ENCODE measurements at places on chromosomes 5 and 9.

GRCh38 chr5:40796487-40796889 lies 1.7 kb downstream of the PRKAA1 start:
- DNase-seq = no peak

GRCh38 chr5:43006424-43007202 lies 33.5 kb downstream of the ANXA2R start:
- peak; percentile 18 for DNase-seq

DNA sequence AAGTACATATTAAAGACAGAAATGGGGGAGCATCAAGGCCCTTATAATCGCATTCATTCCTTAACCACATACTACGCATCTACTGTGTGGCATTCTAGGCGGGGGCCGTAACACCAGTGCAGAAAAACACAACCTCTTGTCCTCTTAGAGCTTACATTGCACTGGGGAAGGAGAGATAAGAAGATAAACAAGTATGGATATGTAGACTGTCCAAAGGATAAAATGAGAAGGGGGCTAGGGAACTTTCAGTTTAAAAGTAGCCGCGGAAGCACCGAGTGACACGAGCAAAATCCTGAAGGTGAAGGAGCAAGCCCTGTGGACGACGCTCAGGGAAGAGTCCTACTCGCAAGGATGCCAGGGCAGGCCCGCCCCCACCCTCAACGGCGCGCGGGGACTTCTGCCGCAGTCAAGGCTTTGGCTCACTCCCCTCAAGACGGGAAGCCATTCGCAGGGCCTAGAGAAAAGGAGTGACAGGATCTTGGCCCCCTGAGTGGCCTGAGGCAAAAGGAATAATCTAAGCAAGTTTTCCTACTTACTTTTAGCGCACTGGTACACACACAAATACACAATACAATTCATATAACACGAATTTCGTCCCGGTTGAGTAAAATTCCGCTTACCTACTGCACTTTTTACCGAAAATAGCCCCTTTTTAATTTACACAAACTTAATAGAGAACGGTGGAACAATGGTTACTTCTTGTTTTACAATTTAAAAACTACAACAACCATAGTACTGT lies 1.3 kb upstream of the NIPBL start:
- peak; percentile 45 for DNase-seq

DNA sequence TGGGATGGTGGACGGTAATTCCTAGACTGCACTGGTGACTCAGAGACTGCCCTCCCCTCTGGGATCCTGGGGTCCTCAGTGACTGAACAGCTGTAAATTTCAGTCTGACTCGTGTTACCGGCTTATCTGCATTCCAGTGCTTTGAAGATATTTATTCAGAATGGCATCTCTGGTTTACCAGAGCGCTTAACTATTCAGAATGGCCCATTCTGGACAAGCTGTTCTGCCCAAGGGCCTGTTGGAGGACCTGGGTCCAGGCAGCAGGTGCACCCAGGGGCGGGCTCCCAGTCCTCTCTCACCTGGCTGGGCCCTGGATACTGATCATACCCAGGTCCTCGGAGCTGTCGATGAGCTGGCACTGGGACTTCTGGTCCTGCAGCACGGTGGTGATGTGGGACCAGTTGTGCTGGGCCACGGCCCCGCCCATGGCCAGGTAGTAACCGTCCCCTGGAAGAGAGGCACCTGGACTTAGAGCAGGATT lies 48.0 kb downstream of the SARDH start:
- no peak for DNase-seq

DNA sequence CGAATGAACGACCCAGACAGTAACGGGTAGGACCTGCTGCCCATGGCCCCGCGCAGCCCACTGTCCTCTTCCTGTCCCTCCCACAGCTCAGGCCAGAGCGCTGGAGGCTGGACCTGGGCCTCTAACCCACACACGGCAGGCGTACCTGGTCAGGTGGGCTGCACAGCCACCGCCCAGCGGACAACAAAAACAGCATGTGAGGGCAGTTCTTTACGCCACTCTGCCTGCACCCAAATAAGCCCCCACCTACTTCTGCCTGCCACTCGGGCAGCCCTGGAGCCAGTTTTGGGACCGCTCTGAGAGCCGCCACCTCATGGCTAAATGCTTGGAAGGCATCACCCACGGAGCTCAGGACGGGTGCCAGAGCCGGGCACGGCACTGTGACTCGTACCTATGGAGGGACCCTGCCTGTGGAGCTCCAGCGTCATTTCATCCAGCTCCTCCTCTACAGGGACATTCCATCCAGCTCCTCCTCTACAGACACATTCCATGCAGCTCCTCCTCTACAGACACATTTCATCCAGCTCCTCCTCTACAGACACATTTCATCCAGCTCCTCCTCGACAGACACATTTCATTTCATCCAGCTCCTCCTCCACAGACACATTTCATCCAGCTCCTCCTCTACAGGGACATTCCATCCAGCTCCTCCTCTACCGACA lies 18.9 kb downstream of the CLPTM1L start:
- no peak for DNase-seq

DNA sequence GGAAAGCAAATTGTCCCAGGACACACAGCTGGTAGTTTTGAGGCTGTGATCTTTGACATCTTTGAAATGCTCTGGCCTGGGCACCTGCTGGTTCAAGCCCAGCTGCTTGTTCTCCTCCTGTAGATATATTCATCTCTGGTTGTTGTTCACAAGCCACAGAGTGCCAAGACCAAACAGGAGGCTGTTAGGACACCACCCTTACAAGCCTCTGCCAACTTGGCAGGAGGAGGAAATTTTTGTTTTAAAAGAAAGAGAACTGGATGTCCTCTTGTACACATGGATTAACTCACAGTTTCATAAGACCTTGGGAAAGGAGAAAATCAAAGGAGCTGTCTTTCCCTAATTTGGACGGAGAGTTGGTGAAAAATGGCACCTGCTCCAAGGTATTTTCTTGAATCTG lies 8.5 kb upstream of the ZFP62 start:
- DNase-seq = no peak

- DNase-seq = no peak
Observed at GRCh38 chr5:115459855-115460341, 84.7 kb downstream of the FEM1C start.

DNA sequence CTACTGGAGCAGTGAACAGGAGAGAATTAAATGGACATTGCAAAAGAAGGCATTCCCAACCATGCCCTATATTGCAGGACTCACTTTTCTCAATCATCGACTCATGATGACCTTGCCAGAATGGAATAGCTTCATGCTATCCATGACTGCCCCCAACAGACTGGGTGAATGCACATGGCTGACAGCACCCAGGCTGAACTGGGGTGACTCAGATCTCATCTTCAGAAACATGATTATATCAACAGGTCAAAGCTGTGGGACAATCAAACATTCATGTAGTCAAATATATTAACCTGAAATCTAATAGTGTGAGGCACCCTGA lies 34.7 kb upstream of the MIER3 start:
- DNase-seq = peak; percentile 87

DNA sequence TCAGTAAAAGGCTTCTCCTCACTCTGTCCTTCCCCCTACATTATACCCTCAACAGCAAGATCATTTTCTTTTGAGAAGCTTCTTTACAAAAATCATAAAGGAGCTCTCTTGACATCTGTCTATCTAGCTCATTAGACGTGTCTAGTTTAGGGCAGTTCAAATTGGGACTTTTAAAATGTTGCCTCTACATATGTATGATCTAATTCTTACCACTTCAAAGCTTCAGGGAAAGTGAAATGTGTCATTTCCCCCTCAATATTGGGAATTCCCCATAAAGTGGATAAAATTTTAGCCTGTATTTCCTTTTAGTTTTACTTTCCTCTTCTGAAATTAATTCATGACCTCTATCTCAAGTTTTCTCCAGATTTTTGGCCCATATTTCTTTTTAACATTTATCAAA lies 323.7 kb downstream of the ARRDC3 start:
- no peak for DNase-seq

Measured in kidney glomerular epithelial cell (primary cell).